Astrocyte of the hippocampus (primary cell): ENCODE measurements at places on chromosomes 12 and 14.

GRCh38 chr12:52865090-52865944, 16.5 kb upstream of the KRT78 start:
- DNase-seq, result peak; percentile 85

- no peak for DNase-seq
Measured at GRCh38 chr12:56521209-56521589, 421 bp upstream of the RBMS2 start.

DNA sequence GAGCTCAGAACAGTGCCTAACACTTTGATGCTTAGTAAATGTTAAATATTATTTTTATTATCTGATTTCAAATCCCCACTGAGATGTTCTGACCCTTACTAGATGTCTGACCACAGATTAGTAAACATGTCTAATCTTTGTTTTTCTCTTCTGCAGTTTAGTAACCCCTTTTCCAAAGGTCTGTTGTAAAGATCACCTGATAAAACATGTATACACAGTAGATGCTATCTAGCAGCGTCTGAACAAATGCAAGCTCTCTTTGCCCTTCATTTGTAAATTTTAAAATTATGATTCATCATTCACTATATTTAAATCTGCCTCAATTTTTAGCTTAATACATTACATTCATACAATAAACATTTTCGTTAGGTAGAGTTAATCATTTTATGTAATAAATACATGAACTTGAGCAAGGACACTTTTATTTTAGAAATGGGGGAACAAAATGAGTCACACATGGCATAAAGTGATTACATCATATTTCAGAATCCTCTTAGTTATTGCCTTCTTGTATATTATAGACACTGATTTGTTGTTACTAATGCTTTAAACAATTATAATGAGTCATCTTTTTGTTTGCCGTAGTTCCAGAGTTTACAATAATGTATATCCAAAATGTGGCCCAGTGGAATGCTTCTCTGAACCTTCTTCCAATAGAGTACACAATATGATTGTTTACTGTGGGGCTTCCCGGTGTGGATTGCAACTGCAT, 1.7 kb upstream of the OR4K5 start:
- no peak for DNase-seq

- DNase-seq, result peak; percentile 34
Measured at GRCh38 chr12:58443273-58443980, 476.9 kb downstream of the LRIG3 start.

DNA sequence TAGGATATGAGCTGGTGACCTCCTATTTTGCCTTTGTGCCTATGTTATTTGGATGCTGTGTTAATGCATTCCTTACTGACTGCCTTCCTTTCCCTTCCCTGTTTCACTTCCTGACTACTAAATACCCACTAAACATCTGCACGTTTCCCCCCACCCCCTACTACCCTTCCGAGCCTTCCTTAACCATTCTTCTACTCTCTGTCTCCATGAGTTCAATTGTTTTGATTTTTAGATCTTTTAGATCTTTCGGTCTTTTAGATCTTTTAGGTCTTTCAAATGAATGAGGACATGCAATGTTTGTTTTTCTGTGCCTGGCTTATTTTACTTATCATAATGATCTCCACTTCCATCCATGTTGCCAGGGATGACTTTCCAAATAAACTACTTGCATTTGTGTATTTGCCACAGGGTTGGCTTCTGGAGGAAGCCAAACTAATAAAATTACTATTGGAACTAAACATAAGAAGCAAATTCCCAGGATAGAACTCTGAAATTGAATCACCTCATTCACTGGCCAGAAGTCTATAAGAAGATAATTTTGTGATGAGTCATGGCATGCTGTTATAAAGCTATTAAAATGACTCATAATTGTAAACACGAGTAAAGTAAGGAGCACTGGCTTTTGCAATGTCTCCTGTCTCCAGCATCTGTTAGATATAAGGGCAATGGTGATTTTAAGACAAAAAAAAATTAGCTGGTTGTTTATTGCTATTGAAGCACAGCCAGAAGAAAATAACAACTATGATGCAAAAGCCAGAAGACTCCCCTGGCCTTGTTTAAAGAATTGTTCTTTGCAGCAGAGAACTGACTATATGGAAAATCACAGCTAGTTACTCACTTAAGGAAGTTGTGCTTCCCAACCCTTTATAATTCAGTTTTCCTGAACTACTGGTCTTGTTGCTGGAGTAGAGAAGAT, 586.3 kb downstream of the LRFN5 start:
- peak; percentile 71 for DNase-seq

- DNase-seq, result peak; percentile 63
Measured at GRCh38 chr12:75658901-75659823, 147.8 kb upstream of the KRR1 start.

DNA sequence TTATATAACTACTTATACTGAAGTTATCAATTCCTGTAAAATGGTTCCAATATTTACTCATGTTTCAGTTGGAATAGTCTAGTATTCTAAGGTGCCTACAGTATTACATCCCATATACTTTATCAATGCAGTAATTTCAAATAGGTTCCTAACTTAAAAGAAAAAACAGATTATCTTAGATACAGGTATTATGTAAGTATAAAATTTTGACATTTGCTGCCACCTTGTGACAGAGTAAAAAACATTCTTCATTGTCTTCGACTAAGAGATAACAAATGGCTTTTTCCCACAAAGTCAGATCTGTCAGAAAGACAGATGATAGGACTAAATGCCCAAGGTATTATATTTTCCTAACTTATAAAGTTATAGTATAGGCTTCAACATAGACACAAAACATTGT, 78.7 kb downstream of the TXNDC16 start:
- DNase-seq, result peak; percentile 62

DNA sequence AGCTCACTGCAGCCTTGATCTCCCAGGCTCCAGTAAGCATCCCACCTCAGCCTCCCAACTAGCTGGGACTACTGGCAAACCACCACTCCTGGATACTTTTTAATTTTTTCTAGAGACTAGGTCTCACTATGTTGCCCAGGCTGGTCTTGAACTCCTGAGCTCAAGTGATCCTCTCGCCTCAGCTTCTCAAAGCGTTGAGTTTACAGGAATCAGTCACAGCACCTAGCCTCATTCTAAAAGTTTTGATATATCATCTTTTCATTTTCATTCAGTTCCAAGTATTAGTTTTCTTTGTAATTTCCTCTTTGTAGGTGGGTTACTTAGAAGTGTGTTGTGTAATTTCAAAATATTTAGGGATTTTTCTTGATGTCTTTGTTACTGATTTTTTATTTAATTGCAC, 9.6 kb downstream of the CBX5 start:
- DNase-seq, result no peak

DNA sequence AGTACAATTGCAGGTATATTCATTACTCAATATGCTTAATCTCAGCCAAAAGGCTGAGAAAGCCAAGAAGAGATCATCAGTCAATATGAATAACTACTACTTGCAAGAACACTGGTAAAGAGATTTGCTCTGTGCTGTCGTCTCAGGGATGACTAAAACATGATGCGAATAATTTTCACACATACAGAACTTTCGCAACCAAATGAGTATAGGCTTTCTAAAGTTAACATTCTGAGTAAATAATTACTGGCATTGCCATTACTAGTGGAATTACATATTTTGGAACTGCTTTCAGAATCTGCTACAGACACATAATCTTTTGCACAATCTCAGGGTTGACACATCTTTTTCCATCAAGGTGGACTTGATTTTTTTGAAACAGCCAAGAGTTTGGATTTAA, 24.7 kb downstream of the NCKAP1L start:
- DNase-seq, result no peak

DNA sequence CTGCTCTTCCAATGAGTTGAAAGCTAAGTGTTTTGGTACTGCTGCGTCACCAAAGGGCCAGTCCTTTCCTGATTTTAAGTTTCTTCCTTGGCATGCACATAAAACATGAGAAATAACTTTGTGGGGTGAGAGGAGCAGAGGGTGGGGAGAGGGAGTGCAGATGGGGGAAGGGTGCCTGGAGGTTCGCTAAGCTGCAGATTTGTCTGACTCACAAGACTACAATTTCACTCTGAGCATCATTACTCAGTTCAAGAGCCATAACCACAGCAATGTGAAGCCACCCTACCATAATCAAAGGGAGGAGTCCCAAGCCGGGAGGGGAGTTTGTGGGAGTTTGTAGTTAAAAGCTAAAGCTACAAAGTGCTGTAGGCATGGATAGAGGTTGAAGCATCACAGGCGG, 136.1 kb downstream of the ANO2 start:
- DNase-seq, result peak; percentile 85

GRCh38 chr12:116299064-116299463, 21.6 kb upstream of the MED13L start:
- no peak for DNase-seq

- DNase-seq, result peak; percentile 64
Measured at GRCh38 chr12:5096241-5096924, 52.7 kb downstream of the KCNA5 start.

GRCh38 chr12:65248656-65249633, 29.5 kb upstream of the MSRB3 start:
- DNase-seq, result peak; percentile 6

DNA sequence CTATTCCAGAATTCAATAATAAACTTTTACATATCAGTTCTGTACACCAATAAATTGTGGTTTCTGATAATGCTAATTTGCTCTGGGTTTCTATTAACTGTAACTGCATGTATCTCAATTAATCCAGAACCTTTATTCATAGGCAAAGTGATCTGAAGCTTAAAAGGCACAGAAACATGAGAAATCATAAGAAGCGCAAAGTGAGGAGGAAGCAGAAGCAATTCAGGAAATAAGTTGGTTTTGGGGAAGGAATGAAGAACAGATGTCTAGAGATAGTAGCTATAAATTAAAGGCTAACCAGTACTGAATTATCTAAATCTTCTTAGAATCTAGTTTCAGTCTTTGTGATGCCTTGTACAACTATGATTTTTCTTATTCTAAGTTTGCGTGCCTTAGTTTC, 24.6 kb downstream of the KERA start:
- DNase-seq, result no peak

GRCh38 chr14:74739293-74740030, 23.7 kb upstream of the YLPM1 start:
- peak; percentile 6 for DNase-seq

DNA sequence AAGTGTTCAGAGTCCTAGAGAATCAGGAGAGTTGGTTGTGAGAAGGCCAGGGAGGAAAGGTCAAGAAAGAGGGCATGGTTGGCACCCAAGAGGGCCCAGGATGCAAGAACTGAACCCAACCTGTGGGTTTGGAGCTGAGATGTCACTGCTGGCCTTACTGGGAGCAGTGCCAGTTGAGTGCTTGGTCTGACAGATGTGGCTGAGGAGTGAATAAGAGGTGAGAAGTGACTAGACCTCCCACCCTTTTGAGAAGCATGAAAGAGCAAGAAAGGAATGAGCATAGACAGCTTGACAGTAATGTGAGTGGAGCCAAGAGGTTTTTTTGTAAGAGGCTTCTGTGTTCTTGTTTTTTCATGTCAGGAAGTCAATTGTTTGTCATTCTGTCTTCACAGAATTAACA, 95.3 kb downstream of the FGD4 start:
- no peak for DNase-seq

DNA sequence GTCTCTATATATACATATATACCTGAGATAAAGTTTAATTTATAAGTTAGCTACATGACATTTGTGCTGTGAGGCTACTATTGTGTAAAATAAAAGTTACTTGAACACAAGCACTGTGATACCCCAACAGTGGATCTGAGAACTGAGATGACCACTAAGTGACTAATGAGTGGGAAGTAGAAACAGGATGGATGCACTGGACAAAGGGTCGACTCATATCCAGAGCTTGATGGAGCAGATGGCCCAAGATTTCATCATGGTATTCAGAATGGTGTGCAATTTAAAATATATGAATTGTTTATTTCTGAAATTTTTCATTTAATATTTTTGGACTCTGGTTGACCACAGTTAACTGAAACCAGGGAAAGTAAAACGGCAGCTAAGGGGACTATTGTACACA, 908.6 kb upstream of the MDGA2 start:
- DNase-seq, result no peak

GRCh38 chr12:48817873-48818830, at the start of gene CACNB3:
CACNB3 (plus strand) TSS chr12:48818496; CDS start chr12:48818930, 434 bp downstream.
- DNase-seq, result peak; percentile 84

GRCh38 chr12:57813971-57814772, 4.4 kb downstream of the AVIL start:
- peak; percentile 25 for DNase-seq

DNA sequence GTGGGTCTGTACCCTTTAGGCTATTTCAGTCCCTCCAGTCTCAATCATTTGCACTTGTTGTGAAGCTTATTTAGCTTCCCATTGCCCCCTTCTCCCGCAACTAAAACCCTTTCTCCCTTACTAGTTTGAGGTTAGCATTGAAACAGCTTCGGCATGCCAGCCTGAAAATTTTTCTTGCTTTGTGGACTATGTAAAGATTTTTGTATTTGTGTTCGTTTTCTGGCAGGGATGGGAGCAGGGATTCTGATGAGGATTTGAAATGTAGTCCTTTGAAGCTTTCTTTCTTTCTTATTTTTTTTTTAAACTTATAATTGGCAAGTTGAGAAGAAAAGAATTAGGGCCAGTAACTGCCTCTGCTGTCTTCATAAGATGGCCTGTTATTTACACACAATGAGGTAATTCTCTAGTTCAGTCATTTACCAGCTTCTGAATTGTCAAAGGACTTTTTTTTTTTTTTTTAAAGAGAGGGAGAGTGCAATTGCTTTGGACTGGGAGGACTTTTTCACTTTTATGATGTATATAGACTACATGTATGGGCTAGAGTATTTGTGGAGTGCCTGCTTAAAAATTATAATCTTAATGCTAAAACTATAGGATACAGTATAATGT, 29.0 kb downstream of the PALS1 start:
- peak; percentile 43 for DNase-seq

DNA sequence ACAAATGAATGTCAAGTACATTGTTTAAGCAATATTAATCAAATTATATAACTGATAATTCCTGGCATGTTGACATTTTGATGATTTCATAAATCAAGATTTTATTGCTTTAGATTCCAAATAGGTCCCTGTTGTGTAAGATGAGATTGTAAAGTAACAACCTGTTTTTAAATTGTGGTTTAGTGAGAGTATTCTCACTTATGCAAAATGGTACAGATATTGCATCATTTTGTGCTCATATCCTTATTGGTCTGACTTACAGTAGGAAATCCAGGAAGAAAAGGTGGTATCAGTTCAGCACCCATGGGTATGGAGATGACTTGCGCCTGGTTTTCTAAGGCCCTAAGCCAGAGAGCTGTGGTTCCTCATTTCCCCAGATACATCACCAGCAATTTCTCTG, 165.5 kb downstream of the KIF21A start:
- no peak for DNase-seq

- no peak for DNase-seq
Measured at GRCh38 chr14:65168840-65169239, 66.5 kb upstream of the MAX start.

DNA sequence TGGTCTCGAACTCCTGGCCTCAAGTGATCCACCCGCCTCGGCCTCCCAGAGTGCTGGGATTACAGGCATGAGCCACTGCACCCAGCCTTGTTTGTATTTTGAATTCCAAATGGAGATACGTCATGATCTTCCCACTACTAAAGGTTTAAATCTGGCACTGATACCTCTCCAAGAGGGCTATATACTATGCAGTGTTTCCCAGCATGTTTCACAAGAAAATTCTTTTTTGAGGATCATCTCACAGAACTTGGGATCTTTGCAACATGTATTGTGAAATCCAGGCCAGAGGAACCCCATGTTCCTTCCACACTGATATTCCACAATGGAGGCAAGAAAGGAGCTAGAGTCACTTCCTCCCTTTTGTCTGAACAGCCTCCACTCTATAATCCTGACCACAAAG, 112.7 kb downstream of the NT5DC3 start:
- DNase-seq, result no peak
